ENCODE measurements at places on chromosomes 16 and 17.

DNA sequence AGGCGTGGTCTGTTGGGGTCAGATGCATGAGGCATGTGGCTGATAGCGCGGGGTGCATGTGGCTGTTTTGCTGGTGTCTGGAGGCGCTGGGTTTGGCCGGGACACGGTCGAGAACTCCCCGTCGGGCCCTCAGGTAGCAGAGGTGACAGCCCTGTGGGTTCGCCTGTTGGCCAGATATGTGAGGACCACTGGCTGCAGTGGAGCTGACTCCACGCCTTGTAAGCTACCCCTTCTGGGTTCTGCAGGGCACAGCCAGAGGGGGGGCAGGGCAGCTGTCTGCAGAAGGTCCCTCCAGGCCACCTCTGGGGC lies 38.5 kb downstream of the SOX8 start:
- DNase-seq = no peak

DNA sequence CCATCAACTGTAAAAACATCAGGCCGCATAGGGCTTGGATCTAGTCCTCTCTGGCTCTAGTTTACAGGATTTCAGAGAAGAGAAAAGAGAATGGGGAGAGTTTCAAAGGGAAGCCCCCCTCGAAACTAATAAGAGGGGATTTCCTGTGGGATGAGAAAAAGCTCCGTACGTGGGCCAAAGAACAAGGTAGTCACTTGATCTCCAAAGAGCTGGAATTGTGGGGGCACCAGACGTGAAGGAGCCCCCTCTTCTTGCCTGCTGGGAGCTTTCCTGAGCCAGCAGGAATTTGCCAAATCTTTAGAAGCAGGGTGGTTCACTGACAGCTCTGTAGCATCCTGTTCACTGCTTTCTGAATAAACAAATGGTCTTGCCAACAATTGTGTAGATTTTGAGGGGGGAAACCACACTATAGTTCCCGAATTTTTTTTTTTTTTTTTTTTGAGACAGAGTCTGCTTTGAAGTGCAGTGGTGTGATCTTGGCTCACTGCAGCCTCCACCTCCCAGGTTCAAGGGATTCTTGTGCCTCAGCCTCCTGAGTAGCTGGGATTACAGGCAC lies 7.0 kb upstream of the TMIGD1 start:
- no peak for DNase-seq

GRCh38 chr16:84082835-84083569 lies 33.7 kb downstream of the MBTPS1 start:
- no peak for DNase-seq

GRCh38 chr17:6303664-6304063 lies 131.3 kb downstream of the AIPL1 start:
- no peak for DNase-seq

DNA sequence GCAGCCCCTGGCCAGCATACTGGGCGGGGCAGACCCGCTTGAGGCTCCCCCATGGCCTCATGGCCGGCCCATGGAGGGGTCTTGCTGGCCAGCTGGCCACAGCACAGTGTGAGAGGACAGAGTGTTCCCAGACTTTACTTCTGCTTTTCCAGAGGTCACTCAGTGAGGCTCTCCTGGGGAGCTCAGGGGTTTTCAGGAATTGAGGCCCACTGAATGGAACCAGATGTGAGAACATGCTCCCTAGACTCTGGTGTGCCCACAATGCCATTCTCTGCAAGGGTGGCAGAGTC lies 21.2 kb downstream of the ATP6V0D1 start:
- no peak for DNase-seq

All from stimulated activated CD8-positive, alpha-beta memory T cell treated with anti-CD3 and anti-CD28 coated beads, Interleukin-4, amount 100 ng/mL, for 4 hours (primary cell).